ENCODE measurements at places on chromosomes 12 and 14.
A peak's percentile ranks its signal among the peaks of the same experiment; 100 is the strongest.

DNA sequence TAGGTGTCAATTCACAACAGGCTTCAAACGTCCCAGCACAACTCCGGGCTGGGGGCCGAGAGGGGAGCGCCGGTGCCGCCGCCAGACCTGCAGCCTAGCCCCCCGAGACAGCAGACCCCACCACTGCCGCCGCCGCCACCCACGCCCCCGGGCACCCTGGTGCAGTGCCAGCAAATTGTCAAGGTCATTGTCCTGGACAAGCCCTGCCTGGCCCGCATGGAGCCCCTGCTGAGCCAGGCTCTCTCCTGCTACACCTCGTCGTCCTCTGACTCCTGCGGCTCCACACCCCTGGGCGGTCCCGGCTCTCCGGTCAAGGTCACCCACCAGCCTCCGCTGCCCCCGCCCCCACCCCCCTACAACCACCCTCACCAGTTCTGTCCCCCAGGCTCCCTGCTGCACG lies 39.4 kb downstream of the SLC6A12 start:
- no peak for DNase-seq

DNA sequence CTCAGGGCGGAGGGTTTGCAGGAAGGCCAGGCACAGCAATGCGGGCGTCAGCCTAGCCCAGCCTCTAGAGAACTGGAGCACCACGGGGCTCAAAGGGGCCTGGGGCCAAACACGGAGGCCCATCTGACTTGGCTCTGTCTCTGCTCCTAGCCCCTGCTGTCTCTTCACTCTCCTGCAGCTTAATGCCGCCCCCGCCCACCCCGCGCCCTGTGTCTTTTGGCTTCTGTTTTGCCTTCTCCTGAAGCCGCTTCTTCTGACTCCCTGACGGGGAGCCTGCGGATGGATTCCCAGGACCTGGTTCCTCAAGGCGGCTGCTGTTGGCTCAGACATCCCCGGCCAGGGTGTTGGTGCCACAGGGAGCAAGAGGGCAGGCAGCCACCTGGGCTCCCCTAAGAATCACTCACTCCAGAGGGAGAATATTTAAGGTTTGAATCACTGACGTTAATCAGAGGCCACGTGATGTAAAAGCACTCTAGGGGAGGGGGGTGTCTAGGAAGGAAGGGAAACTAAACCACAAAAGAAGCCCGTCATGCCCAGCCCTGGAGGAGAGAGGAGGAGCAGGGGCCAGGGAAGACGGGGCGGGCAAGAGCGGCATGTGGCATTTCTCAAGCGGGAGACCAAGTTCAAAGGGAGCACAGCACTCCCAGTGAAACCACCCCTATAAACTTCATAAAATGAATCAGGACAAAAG lies 36.9 kb upstream of the PRMT8 start:
- peak; percentile 55 for DNase-seq

DNA sequence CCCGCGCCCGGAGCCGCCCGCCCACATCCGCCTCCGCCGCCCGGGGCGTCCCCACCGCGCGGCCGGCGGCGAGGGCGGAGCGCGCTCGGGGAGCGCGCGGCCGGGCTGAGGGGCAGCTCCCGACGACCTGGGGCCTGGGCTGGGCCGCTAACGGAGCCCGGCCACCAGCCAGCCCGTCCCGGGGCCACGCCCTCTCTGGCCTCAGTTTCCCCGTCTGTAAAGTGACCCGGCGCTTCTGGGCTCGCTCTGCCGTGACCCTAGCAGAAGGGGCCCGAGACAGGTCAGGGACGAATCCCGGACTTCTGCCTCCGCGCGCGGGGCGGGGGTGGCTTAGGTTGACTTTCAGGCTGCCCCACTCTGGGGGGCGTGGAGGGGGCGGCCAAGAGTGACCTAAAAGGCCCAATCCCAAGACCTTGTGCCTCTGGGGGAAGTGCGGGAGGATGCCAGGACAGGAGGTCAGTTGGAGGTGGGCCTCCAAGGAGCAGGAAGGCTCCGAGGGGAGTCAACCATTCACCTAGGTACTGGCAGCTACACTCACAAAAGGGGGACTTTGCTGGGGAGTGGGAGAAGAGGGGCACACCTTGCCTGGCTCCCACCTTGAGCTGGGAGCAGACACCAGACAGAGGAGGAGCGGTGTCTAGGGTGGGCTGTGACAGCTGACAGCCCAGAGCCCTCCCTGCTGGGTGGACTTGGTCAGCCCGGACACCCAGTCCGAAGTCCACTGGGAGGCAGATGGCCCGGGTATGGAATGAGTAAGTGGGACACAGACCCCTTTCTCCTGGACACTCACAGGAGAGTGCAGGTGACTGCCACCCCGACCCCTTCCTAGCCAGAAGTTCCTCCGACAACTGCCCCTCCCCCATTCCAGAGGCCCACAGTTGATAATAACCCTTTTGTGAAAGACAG lies 486 bp upstream of the AKT1 start:
- DNase-seq, result peak; percentile 70

DNA sequence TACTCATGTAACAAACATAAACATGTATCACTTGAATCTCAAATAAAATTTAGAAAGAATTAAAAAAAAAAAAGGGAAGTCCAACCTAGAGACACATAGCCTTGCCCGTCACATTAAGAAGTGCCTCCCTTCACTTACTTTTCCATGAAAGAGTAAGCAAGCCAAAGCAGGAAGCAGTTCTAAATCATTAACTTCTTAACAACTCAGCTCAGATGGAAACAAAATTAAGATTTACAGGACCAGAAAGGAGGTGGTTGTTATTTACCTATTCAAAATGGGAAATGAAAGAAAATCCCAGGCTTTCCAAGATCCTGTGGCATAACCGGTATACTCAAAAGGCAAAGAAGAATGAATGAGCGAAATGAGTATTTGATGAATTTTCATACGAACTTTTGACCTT lies 258.6 kb upstream of the DCN start:
- no peak for DNase-seq

DNA sequence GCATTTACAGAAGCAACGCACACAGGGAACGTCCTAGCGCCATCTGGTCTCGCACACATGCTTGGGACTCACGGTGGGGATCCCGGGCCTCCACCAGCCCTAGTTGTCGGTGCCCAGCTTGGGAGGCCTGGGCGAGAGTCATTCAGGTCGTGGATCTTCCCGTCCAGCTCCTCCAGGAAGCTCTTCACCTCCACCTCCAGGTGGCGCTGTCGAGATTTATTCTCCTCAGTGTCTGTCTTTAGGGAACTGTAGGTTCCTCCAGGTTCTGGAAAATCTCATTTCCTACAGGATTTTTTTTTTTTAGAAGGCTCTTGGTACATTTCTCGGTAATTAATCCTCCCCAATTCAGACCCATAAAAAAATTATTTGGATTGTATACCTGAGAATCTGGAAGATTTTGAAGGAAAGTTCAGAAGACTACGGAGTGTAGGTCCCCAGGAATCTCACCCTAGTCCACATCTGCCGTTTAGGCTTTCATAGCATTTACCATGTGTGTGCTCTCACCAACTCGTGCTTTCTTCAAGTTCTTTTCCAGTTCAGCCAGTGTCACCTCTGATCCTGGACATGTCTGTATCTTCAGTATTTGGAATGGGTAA lies 910.0 kb downstream of the TMEM121 start:
- DNase-seq, result peak; percentile 67

DNA sequence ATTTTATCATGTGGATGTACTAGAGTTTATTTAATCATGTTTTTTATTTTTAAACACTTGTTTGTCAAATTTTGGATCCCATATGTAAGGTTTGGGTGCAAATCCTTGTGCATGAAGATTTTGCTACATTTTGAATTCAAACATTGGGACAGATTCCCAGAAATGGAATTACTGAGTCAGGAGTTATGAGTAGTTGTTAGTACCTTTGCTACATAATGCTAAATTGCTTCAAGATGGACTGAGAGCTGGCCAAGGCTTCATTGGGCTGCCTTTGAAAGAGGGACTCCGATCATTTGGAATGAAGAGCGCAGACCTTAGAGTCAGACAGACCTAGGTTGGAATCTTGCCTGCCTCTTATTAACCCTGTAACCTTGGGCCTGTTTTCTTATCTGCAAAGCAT lies 154.9 kb upstream of the PWP1 start:
- DNase-seq, result no peak

Data from Calu3 (cell line).